ENCODE measurements at places on chromosomes 12 and 14.

- DNase-seq, result no peak
Observed at GRCh38 chr12:108530161-108530560, 15.1 kb downstream of the FICD start.

GRCh38 chr14:76456200-76456599, 80.3 kb downstream of the ESRRB start:
- DNase-seq, result peak; percentile 5

DNA sequence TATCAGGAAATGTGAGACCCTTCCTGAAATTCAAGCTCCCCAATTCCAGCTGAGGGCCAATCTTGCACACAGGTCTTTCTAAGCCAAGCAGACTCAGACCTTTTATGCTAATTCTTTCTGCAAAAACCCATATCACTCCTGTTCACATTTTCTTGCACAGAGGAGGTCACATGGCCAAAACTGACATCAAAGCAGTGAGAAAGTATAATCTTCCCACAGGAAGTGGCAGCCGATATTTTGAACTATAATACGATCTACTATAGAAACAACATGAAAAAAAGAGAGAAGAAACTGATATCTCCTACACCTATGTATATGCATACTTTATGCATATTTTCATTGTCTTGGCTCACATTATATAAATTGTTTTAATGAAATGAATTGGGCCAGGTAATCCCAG, 132.9 kb upstream of the SSTR1 start:
- no peak for DNase-seq

- DNase-seq, result no peak
Observed at GRCh38 chr12:87323369-87323768, 705.8 kb downstream of the C12orf50 start.

- no peak for DNase-seq
Observed at GRCh38 chr12:4440187-4440941, 5.3 kb downstream of the FGF6 start.

- DNase-seq, result no peak
Observed at GRCh38 chr12:108752387-108752786, 21.1 kb upstream of the CORO1C start.

GRCh38 chr14:83611491-83611890, 1918.5 kb upstream of the FLRT2 start:
- DNase-seq, result no peak

GRCh38 chr12:46110223-46110611, 119.8 kb upstream of the SCAF11 start:
- DNase-seq, result no peak

DNA sequence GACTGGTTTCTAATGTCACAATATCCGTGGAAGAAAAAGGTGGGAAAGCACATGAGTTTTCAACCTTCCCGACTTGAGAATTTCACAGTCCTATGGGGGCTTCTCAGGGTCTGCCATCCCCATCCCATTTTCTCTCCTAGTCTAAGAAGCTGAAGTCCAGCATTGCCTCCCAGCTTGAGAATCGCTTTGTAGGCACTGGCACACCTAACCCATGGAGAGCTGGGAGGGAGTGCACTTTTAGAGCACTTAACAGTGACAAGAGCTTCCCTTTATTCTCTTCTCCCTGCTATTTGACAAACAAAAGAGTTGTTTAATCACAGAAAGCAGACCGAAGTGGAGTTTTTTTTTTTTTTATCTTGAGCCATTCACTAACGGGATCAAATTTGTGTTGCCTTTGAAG, 22.8 kb upstream of the SRRM4 start:
- DNase-seq, result no peak

DNA sequence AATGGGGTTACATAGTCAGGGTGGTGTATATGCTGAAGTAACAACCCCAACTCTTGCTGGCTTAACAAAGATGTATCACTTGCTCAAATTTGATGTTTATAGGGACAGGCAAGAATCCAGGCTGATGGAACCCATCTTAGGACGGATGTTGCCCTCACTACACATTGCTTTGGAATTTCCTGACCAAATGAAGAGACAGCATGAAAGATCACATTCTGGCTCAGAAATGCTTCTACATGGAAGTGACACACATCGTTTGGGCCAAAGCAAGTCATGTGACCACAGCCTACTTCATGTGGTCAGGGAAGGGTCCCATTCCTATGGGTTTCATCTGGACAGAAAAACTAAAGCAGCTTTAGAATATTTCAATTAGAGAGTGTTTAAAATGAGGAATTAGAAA, 345.8 kb downstream of the TMEM132D start:
- no peak for DNase-seq

DNA sequence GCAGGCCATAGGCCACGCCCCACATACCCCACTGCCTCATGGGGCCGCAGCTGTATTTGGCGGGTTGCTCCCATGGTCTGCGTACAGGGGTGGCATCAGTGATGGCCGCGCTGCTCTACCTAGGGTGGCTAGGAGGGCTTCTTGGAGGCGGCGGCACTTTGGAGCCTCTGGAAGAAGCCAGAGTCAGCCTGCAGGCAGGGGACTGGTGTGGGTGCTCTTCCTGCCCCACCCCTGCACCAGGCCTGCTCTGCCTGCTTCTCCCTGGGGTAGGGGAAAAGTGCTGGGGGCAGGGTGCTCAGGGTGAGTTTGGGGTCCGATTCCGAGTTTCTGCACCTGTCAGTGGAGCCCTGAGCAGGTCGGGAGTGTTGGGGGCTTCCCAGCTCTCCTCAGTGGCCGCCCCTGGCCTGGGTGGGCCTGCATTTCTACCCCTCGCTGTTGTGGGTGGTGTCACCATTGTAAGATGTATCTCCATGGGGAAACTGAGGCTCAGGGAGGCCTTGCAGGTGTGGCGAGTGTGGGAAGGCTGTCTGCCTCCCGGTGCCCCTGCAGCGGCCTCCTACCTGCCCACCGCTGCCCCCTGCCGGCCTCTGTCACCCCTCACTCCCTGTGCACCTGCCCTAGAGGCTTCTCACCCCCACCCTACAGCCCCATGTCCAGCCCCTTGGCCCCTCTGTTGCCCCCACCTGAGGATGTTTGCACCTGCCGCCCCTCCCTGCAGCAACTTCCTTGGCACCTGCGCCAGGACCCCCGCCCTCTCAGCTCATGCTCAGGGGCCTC, 5.5 kb downstream of the CEP170B start:
- no peak for DNase-seq
